ENCODE measurements at places on chromosomes 7 and 10. TPM values are rescaled to one million over a fixed set of nuclear protein-coding genes. Genes with fewer than 3 reads are reported as not detected.

- no peak for DNase-seq
Measured at GRCh38 chr10:3278771-3279170, 106.2 kb upstream of the PITRM1 start.

- peak; percentile 43 for DNase-seq
Measured at GRCh38 chr10:20858292-20859124, 38.6 kb downstream of the NEBL start.

- DNase-seq: peak; percentile 90
Measured at GRCh38 chr10:118844731-118845521, 90.2 kb upstream of the CACUL1 start.

DNA sequence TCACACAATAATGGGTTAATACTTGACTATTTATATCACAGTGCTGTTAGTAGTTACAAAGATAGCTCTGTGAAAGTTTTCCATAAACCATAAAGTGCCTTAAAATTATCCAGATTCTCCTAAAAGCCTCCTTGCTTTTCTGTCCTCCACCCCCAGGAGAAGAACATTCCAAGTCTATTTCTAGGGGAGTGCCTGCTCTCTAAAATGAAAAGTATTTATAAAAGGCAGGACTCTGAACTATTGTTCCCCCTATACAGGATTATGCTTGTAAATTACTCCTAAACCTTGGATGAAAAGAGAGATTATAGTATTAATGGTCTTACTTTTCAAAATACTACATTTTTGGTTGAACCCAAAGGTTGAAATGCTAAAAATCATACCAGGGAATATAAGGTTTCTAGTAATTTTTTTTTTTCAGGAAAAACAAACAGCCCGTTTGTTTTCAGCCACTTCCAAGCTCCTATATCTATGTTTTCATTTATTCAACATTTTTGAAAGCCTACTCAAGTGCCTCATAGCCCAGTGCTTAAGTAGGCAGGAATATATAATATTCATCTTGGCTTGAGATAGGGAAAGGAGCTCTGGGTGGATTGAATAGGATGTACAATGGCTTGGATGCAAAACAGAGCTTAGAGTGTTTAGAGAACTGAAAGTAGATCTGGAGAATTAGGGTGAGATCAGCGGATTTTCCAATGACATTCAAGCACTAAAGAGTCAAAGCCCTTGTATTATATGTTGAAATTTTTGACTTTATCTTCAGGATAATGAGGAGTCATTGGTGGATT is 320.7 kb downstream of the GPR37 start:
- no peak for DNase-seq

STEAP1 gene
- total RNA-seq: 13.4 TPM

SKAP2 gene
- 65.2 TPM for total RNA-seq

- peak; percentile 84 for DNase-seq
Measured at GRCh38 chr10:28661035-28661434, 16.3 kb upstream of the BAMBI start.

- no peak for DNase-seq
Measured at GRCh38 chr10:70884741-70885140, 3.6 kb downstream of the PCBD1 start.

GRCh38 chr10:110357252-110357780 is 52.6 kb upstream of the SMNDC1 start:
- peak; percentile 77 for DNase-seq

GRCh38 chr10:17444388-17444714 is 10.0 kb downstream of the ST8SIA6 start:
- no peak for DNase-seq

GRCh38 chr7:10483671-10484070 is 490.0 kb upstream of the PHF14 start:
- DNase-seq: no peak
